Stimulated activated CD4-positive, alpha-beta T cell treated with anti-CD3 and anti-CD28 coated beads, TNF-alpha, amount 100 ng/mL, for 24 hours (primary cell): ENCODE measurements at places on chromosomes 3 and 15.

DNA sequence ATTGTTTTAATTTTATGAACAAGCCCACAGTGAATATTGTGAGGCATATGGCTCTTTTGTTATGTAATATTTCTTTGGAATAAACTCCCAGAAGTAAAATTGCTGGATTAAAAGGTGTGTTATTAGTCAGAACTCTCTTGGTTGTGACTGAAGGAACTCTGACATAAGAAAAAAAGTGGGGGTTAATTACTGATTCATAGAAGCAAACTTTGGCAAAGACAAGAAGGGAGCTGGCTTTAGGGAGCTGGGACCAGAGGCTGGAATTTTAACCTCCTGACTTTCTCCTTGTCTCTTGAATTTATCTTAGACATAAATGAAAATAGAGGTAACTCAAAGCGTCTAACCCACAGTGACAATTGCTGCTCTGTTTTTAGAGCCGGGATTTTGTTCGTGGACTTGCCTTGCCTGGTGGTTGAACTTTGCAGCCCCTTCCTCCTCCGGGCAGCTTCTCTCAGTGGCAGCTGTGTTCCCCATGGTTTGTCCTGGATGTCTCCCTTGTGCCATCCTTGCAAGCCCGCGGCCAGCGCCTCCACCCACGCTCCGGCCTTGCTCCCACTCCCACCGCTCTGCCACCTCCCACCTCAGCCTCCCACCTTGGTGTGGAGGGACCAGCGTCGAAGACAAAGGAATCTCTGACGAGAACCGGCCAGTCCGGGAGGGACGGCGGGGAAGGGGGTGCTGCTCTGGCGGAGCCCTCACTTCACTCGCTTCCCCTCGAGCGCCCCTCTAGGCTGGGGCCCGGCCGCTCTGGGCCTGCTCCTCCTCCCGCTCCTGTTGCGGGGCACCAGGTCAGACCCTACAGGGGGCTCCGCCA lies 28.0 kb downstream of the ARHGAP31 start:
- DNase-seq = no peak

- no peak for DNase-seq
Measured at GRCh38 chr3:100650651-100651619, 41.5 kb downstream of the ADGRG7 start.

DNA sequence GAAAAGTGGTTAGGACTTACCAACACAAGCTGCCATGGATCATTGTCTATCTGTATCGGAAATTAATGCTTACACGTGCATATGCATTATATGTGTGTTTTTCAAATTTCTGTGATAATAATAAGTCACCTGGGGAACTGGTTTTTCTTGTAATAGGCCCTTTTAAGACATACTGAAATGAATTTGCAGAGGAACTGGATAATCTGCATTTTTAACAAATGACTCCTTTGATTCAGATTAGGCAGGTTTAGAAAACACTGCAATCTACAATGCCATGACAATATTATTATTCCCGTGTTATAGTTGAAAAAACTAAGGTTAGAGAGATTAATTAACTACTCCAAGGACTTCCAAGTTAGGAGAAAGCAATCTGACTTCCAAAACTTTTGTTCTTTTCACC lies 23.4 kb downstream of the STRIT1 start:
- DNase-seq = no peak

DNA sequence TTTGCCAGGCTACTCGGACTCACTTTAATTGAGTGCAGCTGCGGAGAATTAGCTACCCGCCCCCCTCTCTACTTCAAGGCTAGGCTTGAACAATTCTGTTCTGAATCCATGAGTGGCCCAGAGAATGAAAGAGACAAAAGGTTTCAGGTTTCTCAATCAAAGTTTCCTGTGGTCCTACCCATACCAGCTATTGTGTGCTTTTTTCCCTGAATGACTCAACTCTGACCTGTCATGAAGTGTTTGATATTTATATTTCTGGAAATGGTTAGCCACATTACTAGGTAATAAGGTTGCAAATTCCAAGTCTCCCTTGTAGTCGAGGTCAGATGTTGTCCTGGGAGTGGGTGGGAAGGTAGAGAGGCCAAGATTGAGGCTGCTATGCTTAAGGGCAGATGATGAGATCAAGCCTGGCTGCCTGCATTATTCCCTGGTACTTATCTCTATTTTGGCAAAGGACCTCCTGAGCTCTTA lies 392.7 kb upstream of the TBL1XR1 start:
- DNase-seq = no peak

- no peak for DNase-seq
Measured at GRCh38 chr3:7315037-7315436, 454.1 kb downstream of the GRM7 start.
